ENCODE measurements at places on chromosomes 11 and 22. TPM values are rescaled to one million over a fixed set of nuclear protein-coding genes. Genes with fewer than 3 reads are reported as not detected.

The ARHGAP42 gene
- total RNA-seq, result 20.5 TPM

The SERPINH1 gene
- 189 TPM for total RNA-seq

The KRTAP5-9 gene
- total RNA-seq, result not detected

The OR2D2 gene
- total RNA-seq, result 1.2 TPM

The C11orf91 gene
- total RNA-seq, result not detected

The PRR5 gene
- 47.8 TPM for total RNA-seq

The C11orf86 gene
- not detected for total RNA-seq

The ANO9 gene
- 8.4 TPM for total RNA-seq

The TSSK2 gene
- total RNA-seq, result 8.0 TPM

The RPS6KA4 gene
- 23.7 TPM for total RNA-seq

The CHRNA10 gene
- total RNA-seq, result 0.96 TPM

The PLEKHA7 gene
- total RNA-seq, result 38.3 TPM

The GAL gene
- 1.1 TPM for total RNA-seq

The UVRAG gene
- 13.9 TPM for total RNA-seq

The TCF20 gene
- total RNA-seq, result 43.9 TPM

Measured in prostate gland (tissue), 2 donors.